ENCODE measurements at places on chromosomes 1 and 21.

GRCh38 chr1:107514841-107515240 is 374.0 kb downstream of the NTNG1 start:
- DNase-seq, result no peak

GRCh38 chr1:221098471-221099405 is 219.5 kb downstream of the HLX start:
- DNase-seq, result peak; percentile 42

DNA sequence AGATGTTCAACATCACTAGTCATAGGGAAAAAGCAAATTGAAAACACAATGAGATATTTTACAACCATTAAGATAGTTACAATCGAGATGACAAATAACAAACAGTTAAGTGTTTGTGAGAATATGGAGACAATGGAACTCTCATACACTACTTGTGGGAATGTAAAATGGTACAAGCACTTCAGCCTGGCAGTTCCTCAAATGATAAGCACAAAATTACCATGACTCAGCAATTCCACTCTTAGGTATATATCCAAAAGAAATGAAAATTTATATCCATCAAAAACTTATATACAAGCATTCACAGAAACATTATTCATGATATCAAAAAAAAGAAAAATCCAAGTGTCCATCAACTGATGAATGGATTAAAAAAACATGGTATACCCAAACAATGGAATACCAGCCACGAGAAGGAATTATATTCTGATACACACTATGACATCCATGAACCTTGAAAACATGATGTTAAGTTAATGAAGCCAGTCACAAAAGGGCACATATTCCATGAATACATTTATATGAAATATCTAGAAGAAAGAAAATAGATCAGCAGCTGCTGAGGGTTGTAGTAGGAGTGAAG is 76.4 kb downstream of the EVI5 start:
- DNase-seq, result no peak

GRCh38 chr1:55064071-55064581 is 24.8 kb downstream of the PCSK9 start:
- DNase-seq, result no peak

DNA sequence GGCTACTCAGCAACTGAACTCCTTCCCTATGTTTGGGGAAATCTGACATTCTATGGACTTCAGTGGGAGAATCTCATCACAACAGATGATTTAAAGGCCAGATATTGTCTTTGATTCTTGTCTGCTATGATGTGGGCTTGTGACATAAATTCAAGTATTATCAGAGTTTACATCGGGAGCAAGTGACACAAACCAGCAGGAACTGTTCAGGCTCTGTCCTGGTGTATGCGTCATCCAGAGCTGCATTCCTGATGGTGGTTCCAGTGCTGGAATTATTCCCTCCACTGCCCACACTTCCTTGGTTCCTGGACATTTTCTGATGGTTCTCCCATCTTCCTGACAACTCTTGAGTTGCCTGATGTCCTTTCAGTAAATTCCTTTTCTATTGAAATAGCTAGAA is 10.8 kb upstream of the LSM10 start:
- DNase-seq, result no peak

GRCh38 chr21:32256873-32257620 is 21.8 kb downstream of the MIS18A start:
- no peak for DNase-seq

DNA sequence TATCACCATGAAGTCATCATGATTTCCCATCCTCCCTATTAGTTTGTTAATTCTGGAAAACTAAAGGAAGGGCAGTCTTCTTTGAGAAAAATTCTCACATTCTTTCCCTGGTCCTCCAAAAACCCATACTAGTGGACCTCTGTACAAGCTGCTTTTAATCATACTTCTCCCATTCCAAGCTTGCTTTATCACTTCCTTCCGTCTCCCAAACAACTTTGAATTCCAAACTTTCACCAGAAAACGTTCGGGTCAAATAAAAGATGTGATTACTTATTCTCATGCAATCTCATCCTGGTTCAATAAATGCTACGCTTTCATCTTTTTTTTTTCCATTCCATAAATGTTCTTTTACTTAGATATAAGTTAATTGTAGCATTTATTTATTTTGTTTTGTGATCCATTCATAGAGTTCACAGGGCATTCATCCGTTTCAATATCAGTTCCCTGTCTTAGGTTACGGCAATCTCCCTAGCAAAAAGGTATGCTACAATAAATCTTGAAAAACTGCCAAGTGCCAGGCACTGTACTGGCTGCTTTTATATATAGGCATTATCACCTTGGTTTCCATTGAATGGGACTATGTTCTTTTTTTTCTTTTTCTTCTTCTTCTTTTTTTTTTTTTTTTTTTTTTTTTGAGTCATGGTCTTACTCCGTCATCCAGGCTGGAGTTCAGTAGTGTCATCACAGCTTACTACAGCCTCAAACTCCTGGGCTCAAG is 100.2 kb upstream of the GREM2 start:
- DNase-seq, result no peak

GRCh38 chr1:219138747-219139146 is 34.9 kb upstream of the LYPLAL1 start:
- no peak for DNase-seq

- DNase-seq, result no peak
Observed at GRCh38 chr1:79042117-79042516, 35.6 kb upstream of the ADGRL4 start.

DNA sequence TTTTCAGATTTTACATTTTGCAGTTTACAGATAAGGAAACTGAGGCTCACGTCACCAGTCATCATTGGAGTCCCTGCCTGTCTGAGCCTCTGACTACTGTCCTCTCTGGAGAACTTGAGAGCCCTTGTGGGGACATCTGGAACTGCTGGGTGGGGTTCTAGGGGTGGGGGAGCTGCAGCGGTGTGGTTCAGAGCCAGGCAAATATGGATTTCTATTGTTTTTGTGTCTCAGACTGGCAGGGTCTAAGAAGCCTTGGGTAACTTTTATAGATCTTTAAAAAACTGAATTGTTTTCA is 46.9 kb downstream of the IER5 start:
- DNase-seq, result peak; percentile 34

DNA sequence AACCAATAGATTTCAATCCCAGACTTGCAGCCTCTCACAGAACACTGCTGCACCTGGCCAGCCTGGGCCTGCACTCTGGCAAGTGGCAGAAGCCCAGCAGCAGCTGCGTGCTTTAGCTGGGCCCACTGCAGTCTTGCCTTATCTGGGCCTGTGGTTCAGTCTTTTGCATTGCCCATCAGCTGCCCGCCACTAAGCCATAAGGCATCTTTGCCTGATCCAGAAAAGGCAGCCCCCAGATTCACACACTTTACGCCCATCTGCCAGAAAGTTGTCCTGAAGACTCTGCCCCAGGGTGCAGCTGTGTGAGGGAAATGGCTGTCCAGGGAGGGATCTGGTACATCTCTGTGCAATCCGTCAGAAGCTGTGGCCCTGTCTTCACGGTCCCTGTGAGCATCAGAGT is 217.0 kb downstream of the DNAH14 start:
- DNase-seq, result no peak

DNA sequence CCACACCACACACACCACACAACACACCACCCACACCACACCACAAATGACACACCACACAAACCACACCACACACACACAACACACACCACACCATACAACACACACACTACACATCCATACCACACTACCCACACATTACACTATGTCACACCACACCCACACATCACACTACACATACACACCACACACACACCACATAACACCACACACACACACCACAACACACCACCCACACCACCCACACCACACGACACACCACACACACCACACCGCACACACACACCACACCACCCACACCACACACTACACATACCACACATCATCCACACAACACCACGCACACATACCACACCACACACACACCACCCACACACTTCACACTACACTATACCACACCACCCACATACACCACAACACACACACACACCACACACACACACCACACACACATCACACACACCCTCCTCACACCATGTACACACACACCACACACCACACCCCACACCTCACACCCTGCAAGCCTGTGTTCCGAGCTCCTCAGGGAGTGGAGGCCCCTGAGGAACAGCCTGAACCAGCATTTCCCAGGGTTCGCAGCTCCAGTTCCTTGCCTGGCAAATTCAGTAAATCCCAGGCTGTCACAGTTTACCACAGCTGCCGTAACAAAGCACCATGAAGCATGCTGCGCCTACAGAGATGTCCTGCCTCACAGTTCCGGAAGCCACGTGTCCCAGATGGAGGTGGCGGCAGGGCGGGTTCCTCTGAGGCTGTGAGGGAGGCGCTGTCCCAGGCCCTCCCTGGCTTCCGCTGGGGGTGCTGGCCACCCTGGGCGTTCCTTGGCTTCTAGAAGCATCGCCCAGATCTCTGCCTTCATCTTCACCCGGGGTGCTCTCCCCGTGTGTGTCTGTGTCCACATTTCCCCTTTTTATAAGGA is 69.8 kb upstream of the ATP5PO start:
- DNase-seq, result no peak

GRCh38 chr1:222390181-222390580 is 157.7 kb downstream of the HHIPL2 start:
- DNase-seq, result no peak

GRCh38 chr1:212254853-212255363 is 30.3 kb upstream of the PPP2R5A start:
- DNase-seq, result no peak

DNA sequence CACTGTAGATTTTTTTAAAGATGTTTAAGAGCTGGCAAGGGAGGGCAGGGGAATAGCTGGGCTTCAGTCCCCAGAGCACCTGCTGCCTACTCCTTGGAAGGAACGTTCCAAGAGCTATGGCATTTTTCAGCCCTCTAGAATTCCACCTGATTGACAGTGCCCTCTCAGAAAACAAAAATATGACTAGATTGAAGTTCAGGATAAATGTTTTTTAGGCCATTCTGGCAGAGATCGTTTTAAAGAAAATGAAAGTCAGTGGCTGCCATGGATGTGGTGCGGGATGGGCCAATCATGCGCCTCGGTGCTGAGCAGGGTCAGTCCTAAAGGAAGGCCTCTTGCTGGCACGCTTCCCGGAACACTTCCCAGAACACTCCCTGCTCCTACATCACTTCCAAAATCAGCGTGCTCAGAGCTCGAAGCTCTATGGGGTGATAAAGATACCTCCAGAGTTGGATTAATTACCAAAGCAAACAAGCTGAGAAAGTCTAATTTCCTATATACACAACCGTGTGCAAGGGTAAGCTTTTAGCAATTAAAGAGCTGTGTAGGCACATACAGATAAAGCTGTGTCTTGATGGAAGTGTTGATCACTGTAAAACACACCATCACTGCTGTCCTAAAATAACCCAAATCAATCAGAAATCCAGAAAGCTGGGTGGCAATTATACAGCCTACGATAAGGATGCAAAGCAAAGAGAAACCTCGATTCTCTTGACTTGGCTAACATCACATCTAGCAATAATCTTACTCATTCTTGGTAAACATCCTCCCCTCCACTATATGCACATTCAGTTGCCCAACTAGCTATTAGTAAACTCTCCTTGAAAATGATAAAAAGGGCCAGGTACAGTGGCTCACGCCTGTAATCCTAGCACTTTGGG is 34.6 kb downstream of the TGFBR3 start:
- no peak for DNase-seq

DNA sequence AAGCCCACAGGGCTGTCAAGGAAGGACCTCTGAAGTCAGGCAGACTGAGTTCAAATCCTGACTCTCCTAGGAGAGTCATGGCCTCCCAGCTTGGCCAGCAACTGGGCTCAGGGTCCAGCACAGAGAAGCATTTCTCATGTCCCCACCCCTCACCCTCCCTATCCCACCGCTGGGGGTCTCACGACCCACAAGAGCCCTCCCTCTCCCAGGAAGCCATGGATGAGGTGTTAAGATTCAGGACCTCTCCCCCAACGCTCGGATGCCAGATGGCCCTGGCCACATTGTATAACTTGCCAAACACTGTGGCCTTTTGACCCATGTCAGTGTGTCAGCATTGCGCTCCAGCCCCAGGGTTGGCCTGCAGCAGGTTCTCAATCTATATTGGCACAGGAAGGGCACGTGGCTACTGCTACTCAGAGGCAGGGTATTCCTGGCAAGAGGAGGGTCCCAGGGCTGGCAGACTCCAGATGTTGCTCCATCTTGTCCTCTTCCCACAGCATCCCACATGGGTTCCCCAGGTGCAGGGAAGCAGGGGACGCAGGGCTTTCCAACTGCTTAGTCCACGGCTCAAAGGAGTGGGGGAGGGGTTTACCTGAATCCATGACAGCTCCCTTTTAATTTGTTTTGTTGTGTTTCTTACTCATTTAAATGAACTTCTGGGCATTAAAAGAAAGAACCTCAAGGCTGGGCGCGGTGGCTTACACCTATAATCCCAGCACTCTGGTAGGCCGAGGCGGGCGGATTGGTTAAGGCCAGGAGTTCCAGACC is 10.5 kb downstream of the SLC2A1 start:
- no peak for DNase-seq

Measured in CD4-positive, alpha-beta T cell treated with Interferon gamma for 1 hour (primary cell).